Stimulated activated CD4-positive, alpha-beta T cell treated with anti-CD3 and anti-CD28 coated beads, Interleukin-4, amount 100 ng/mL, for 1 hour (primary cell): ENCODE measurements at places on chromosomes 12 and 14.
A peak's percentile ranks its signal among the peaks of the same experiment; 100 is the strongest.

DNA sequence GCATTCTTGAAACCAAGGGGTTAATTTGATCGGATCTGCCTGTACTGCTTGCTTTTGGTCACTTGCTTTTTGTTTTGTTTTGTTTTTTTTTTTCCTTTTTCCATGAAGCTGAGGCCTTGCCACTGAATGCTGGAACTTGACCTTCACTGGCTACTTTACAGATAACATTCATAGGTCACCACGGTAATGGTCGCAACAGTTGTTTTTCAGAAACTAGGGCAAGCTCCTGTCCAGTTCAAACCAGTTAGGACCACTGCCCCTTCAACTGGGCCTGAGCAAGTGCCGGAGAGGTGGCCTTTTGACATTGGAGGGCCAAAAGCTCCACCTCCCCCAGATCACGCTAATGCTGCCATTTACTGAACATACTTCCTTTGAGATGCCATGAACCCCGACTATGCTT is 147.6 kb downstream of the FOXN3 start:
- DNase-seq: no peak

- no peak for DNase-seq
These were observed 797 bp downstream of the UNG start for GRCh38 chr12:109098183-109098604.

DNA sequence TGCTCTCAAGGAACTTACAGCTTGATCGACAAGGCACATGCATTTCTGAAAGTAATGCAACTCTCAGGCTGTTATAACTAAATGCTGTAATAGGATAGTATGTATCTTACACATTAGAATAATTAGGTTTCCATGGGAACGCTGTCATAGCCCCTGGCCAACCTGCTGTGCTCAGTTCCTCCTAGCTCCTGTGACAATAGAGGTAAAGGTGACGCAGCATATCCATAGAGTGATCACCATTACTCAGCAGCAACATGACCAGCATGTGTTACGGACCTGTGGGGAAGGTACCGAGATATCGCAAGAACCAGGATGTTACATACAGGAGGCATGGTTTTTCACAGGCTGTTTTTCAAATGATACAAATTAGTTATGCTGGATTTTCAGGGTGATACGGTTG is 150.7 kb downstream of the CAND1 start:
- no peak for DNase-seq

GRCh38 chr12:8446642-8447547 is 8.9 kb upstream of the CLEC6A start:
- no peak for DNase-seq

DNA sequence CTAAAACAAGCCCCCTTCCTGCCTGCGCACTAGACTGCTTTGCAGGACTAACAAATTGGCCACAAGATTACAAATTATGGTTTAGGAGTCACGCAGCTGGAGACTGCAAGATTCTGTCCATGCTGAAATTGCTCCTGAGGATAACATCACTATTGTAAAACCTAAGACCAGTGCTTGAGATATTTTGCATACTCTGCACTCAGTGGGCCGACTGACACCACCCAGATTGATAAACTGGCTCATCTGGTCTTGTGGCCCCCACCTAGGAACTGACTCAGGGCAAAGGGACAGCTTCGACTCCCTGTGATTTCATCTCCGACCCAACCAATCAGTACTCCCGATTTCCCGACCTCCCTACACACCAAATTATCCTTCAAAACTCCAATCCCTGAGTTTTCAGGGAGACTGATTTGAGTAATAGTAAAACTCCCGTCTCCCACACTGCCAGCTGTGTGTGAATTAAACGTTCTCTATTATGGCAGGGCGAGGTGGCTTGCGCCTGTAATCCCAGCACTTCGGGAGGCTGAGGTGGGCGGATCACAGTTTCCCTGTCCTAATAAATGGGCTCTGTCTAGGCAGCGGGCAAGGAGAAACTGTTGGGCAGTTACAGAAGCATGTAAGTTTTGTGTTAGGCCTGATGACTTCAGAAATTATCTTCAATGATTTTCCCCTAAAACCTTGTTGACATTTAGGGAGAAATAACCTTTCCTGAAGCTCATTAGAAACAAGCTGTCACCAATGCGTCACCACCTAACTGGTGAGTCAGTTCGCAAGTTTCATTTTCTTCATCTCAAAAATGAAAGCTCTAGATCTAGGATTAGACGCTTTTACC is 5.3 kb upstream of the UBC start:
- DNase-seq: peak; percentile 31

DNA sequence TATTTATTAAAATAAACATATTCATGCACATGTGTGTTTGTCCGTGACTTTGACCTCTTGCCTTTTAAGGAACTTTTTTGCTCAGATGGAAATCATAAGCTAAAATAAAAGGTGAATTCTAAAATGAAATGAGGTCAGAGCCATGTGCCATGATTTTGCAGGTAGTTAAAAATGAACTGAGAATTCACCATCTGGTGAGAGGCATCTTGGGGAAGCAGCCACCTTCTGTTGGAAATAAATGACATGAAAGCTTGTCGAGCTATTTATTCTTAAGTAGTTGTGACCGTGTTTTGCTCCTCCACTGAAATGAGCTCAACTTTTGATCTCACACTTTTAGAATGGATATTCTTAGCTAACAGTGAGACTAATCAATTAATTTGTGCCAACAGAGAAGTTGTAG is 56.8 kb upstream of the CNOT2 start:
- DNase-seq: no peak

DNA sequence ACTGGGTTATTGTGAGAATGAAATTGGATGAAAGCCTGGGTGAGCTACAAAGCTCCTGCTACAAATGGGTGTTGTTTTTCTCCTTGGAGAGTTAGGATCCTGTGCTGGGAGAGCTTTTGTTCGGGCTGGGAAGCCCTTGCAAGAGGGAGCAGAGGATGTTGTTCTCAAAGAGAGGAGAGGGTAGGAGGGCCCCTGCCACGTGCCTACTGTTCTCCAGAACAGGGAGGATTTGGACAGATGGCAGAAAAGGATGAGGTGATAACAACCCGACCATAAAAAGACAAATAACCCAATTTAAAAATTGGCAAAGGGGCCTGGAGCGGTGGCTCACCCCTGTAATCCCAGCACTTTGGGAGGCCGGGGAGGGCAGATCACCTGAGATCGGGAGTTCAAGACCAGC is 68.8 kb downstream of the GALNT16 start:
- no peak for DNase-seq

GRCh38 chr12:126843915-126844669 is 1422.9 kb upstream of the TMEM132C start:
- DNase-seq: no peak

DNA sequence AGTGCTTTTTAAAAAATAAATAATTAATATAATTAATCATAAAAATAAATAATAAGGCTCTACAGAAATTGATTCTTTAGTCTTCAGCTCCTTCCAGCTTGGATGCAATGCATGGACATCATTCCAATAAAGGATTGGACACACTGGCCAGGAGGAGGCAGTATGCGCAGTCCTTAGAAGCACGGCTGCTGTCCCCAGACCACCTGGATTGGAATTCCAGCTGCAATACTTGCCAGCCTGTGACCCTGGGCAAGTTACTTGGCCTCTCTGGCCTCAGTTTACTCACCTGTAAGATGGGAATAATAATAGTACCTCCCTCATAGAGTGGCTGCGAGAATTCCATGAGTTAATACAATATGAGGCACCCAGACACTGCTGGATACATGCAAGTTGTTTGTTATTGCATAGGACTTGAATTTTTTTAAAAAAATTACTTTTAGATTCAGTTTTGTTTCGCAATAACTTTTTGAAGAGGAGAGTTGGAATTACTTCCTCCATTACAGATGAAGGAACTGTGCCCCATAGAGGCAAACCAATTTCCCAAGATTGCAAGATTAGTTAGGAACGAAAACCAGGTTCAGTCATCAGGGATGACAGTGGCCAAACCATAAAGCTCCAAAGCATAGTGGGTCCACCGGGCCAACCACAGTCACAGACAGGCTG is 12.2 kb downstream of the RPH3A start:
- DNase-seq: no peak

DNA sequence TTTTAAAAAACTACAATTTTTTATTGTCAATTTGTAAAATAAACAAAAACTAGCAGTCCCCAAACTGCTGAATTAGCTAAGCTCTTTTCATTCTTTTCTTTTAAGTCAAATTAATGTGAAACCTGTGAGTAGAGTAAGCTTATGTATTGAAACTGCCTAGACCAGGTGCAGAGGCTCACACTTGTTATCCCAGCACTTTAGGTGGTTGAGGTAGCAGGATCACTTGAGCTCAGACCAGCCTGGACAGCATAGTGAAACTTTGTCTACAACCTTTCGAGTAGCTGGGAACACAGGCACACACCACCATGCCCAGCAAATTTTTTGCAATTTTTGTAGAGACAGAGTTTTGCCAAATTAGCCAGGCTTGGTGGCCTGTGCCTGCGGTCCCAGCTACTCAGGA is 26.4 kb downstream of the SCFD1 start:
- DNase-seq: no peak

DNA sequence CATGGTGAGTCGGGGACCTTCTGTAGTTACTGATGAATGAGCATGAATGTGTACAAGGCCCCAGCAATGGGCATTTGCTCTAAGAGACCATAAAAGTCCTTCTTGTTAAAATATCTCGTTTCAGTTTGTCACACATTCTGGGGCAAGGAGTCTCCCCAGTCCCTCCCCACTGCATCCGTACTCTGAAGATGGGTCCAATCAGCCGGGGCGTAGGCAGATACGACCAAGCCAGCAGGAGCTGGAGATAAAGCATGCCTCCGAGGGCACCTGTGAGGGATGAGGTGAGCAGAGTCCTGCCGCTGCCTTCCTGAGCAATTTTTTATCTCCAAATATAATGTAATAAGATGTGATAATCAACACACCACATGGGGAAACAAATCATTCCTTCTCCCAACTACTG is 528.5 kb downstream of the BCL11B start:
- DNase-seq: no peak

DNA sequence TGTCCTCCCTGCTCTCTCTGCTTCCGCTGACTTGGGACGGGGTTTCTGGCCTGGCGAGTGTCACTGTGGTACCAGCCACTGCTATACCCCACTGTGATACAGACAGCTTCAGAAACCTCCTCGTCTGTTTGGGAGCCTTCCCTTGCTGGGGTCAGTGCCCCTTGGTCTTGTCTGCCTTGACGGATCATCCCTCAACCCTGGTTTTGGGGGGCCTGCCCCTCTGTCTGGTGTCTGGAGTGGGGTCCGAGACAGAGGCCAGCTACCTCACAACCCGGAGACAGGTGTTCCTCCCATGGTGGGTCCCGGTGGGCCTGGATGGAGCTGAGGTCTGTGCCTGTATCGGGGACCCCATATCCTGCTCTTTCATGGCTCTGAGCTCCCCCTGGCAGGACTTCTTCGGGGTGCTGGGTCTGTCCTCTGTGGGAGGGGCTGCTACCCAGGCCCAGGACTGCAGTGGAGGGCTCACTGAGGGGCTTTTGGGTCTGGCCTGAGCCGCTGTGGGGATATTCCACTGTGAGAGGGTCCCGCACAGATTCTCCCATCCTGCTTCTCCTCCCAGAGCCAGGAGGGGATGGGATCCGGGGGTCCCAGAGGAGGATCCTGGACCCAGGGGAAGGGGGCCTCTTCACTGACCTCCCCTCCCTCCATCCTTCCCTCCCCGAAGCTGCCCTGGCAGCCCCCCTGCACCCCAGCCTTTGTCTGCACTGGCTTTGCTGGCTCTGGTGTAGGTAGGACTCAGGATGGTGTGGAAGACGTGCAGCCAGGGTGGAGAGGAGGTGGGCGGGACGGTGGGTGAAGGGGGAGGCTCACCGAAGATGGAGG is 365.5 kb downstream of the TMEM121 start:
- no peak for DNase-seq

GRCh38 chr12:122309564-122310121 is 43.3 kb upstream of the VPS33A start:
- DNase-seq: no peak

- DNase-seq: no peak
These were observed 63.1 kb downstream of the TSPAN9 start for GRCh38 chr12:3140284-3140683.

- no peak for DNase-seq
These were observed 9.4 kb downstream of the EP400 start for GRCh38 chr12:131959116-131959515.

DNA sequence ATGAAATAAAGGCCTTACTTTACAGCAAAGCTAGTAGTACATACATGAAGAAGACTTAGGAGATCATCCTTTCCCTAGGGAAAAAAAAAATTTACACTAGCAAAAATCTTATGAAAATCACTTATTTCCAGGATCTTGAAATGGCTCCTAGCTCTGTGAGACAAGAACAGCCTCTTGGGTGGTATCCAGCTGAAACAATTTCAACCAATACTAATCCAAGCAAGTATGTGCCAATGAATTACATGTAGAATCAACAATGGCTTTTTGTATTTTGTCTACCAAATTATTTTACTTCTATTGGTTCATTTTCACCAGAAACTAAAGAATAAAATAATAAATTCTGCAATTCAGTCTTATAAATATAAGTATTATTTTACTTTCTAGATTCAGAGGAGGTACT is 2.7 kb upstream of the SLCO1A2 start:
- no peak for DNase-seq

- no peak for DNase-seq
These were observed 16.3 kb downstream of the DYNC1H1 start for GRCh38 chr14:101980700-101981099.

DNA sequence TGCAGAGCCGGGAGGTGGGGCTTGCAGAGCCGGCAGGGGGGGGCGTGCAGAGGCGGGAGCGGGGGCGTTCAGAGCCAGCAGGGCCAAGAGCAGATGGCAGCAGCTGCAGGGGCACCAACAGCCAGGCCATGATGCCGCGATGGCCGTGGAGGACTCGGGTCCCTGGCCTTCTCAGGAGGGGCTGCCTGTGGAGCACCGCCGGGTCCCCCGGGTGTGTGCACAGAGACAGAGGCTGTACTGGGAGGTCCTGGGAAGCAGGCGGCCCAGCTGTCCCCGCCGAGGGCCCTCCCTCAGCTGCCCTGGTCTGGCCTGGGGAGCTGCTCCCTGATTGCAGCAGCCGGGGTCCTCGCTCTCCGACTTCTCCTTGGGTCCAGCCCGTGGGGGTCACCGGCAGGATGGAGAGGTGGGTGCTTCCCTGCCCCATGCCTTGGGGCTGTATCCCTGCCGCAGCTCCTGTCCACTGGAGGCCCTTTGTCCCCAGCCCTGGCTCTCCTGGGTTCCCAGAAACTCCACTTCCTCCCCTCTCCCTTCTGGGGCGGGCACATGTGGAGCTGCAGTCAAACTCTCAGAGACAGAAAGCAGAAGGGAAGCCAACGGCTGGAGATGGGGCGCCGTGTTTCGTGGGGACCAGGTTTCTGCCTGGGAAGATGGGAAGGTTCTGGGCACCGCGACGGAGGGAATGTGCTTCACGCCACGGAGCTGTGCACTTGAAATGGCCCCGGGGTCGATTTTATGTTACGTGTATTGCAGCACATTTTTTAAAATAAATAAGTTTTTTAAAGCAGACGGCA is 75.8 kb upstream of the GALNT9 start:
- no peak for DNase-seq

GRCh38 chr14:91372671-91373495 is 44.7 kb downstream of the CCDC88C start:
- DNase-seq: no peak

DNA sequence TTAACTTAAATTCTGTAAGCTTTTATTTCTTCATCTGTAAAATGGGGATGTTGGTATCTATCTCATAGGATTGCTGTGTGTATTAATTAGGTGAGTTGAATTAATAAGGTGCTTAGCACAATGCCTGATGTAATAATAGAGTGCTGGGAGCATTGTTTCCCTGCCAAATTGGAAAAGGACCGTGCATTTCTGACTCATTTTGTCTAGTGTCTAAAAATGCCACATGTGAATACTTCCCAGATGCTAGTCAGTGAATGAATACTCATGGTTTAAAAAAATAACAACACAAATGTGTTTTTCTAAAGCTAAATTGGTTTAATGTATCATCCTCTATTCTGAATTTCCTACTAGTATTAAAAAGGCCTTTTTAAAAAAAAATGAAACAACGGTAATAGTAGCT is 45.4 kb upstream of the NEDD1 start:
- no peak for DNase-seq

- DNase-seq: no peak
These were observed 74.3 kb upstream of the PRMT8 start for GRCh38 chr12:3416670-3417069.
